Sciatic nerve (tissue), 2 donors: ENCODE measurements at places on chromosomes 5 and 9.

- DNase-seq = no peak
Measured at GRCh38 chr9:38018958-38019602, 49.9 kb downstream of the SHB start.

- DNase-seq = no peak
Measured at GRCh38 chr9:94900222-94901018, 173.9 kb downstream of the AOPEP start.

DNA sequence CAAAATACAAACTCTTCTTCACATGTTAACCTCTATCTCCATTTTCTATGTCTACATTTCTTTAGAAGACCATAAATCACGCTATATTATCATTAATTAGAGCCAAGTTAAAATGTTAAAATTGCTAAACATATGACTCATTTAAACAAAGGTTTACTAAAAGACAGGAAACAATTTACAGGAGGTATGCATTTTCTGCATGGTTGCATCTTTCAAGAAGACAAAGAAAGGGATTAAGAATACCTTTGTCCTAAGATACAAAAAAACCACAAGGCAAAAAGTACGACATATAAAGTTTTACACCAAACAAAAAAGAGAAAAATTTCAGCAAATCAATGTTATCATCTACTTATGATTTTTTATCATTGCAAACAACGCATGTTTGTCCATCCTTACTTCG is 324.4 kb downstream of the PDE4D start:
- DNase-seq = no peak

DNA sequence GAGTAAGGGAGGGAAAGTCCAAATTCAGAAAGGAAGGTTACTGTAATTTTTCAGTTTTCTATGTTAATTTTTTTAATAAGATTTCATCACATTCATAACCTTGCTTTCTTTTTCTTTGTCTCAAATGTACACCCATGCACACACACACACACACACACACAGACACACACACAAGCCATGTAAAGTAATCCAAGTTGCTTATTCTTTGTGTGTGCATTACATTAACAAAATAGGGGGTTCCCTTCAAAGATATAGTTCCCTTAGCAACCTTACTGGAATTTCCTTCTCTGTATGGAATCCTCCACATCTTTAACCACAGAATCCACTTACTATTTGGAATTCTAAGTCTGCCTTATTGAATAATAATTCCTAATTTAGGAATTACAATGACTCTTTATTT is 32.7 kb downstream of the ZNF366 start:
- DNase-seq = no peak

DNA sequence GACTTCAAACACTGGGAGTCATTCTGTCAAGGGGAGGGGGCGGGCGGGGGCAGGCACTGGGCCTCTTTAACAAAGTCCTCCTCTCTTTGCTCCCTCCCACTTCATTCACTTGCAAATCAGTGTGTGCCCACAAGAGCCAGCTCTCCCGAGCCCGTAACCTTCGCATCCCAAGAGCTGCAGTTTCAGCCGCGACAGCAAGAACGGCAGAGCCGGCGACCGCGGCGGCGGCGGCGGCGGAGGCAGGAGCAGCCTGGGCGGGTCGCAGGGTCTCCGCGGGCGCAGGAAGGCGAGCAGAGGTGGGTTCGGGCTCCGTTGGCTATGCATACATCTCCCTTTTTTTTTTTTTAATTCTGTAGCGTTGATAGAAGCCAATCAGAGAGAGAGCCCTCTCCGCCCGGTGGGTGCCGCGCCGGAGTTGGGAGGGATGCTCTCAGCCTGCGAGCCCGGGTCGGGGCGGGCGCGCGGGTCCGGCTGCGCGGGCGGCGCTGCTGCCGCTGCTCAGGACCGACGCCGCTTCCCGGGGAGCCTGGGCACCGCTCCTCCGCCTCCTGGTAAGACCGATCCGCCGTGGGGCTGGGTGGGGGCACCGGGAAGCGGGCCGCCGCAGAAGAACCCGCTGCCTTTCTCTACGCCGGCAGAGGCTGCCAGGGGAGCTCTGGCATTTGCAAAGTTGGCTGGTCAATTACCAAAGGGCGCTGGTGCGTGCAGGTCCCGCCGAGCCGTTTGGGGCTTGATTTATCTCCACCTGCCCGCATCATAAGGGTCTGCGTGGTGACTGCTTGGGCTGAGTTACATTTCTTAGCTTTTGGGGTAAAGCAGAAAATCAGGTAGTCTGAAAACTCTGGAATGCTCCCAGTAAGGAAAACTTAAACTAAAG is at the start of gene CDH6:
CDH6 (plus strand) TSS at position 96 of the 877 bp plus-strand sequence. CDS start 73,788 bp downstream, outside the sequence.
- DNase-seq = peak; percentile 66

- no peak for DNase-seq
Measured at GRCh38 chr5:168948746-168949145, 352.2 kb downstream of the SLIT3 start.

- DNase-seq = no peak
Measured at GRCh38 chr5:74378464-74378863, 262.1 kb downstream of the ENC1 start.

- no peak for DNase-seq
Measured at GRCh38 chr5:74262544-74263207, 377.9 kb downstream of the ENC1 start.

GRCh38 chr5:50564558-50564957 is 101.9 kb upstream of the PARP8 start:
- DNase-seq = no peak

- no peak for DNase-seq
Measured at GRCh38 chr5:175215906-175216305, 228.1 kb downstream of the DRD1 start.

- DNase-seq = no peak
Measured at GRCh38 chr5:72337159-72337558, 17.0 kb downstream of the PTCD2 start.

DNA sequence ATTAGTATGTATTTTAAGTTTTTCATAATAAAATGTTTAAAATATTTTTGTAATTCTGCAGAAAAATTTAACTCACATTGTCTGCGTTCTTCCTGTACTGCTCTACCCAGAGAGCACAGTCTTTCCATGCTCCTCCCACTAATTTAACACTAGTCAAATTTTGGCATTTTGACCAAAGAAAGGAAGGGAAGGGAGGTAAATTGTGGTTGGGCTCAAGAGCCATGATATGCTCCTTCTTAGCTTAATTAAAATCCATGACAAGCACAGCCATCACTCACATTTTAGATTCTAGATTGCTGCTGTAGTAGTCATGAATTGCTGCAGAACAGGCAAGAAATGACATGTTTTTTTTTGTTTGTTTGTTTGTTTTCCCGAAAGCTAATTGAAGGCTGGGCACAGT is 98.4 kb downstream of the NLN start:
- DNase-seq = no peak

DNA sequence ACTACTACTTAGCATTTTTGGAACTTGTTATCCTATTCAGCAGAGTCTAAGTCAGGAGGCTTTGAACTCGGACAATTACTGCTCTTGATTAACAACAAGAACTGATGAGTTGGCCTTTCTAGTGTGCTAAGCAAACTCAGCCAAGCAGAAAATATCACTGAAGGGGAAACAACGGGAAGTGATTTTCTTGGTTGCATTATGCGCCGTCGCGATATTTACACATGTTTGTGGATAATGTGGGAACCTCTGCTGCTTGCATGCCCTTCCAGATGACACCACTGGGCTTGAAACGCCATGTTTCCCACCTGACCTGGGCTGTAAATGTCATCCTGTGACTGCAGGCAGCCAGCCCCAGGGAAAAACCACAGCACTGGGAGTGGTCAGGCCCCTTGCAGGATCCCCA is 205.5 kb downstream of the PAX5 start:
- DNase-seq = peak; percentile 5

DNA sequence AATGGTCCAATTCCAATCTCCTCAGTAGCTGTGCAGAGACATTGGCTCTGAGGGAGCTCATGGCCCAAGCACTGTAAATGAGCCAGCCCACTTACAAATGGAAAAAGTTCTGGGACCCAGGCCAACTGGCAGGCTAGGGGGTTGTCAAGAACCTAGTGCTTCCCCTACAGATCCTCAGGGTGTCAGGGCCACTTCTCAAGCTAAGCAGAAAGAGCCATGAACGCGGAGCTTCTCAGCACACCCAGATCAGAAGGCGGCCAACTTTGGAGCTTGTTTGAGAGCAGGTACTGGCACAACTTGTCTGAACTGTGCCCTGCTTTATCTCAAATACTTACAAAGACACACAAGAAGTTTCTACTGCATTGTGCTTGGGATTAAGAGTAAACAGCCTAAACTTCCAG is 17.5 kb downstream of the TLE1 start:
- DNase-seq = peak; percentile 89

- no peak for DNase-seq
Measured at GRCh38 chr9:123952641-123953495, 22.9 kb upstream of the DENND1A start.

- no peak for DNase-seq
Measured at GRCh38 chr5:67289763-67290521, 93.3 kb upstream of the CD180 start.

- no peak for DNase-seq
Measured at GRCh38 chr5:51378448-51379330, 4.6 kb upstream of the ISL1 start.

GRCh38 chr5:87541033-87541432 is 128.3 kb upstream of the CCNH start:
- DNase-seq = peak; percentile 82

- DNase-seq = no peak
Measured at GRCh38 chr5:141506381-141507155, 17.7 kb downstream of the PCDHGC5 start.

GRCh38 chr5:35794684-35795375 is 61.9 kb upstream of the IL7R start:
- no peak for DNase-seq

DNA sequence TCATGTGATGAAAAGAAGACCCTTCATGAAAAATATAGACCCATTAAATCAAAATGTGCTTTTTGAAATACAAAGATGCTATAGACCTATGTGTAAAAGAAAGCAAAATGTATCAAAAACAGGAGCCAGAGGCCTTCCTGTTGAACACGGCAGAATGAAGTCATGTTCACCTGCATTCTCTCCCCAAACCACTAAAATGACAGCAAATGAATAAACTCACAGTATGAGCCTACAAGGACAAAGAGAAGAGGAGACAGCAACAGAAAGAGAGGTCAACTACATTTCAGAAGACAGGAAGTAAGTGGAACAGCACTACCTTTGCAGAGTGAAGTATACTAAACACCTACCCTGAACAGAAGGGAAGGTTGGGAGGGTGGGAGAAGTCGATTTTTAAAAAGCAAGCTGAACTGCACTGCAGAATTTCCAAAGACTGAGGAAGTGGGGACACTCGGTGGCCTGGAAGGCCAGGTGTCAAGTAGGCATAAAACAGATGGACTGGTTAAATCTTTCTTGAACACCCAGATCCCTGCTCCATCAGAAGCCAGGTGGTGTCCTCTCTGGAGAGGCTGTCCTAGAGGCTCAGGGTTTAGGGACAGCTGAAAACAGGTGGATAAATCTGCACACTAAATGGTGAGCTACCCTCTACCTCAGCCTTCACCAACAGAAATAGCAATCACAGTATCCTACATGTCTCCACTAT is 48.9 kb downstream of the MED27 start:
- no peak for DNase-seq

- DNase-seq = no peak
Measured at GRCh38 chr9:133683586-133684120, 47.5 kb downstream of the DBH start.

GRCh38 chr9:129617167-129617566 is 3.7 kb downstream of the C9orf50 start:
- DNase-seq = no peak

GRCh38 chr5:151555760-151556576 is 35.2 kb downstream of the FAT2 start:
- no peak for DNase-seq

DNA sequence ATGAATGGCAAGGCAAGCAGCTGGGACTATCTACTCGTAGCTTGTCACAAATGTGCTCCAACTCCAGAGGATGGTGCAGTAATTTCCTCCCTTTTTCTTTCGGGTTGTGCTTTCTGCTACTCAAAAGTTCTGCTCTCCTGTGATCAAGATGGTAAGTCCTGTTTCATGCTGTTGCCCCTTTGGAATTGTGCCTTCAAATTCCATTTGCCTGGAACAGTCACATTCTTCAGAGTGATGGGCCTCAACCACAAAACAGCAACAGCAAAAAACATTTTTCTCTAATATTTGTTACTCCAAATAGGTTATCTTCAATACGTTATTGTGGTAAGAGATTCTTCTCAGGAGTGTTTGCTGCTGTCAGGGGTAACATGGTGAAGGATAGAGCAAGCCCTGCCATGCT is 209.3 kb downstream of the PALM2AKAP2 start:
- no peak for DNase-seq

- no peak for DNase-seq
Measured at GRCh38 chr9:33372900-33373299, 29.5 kb downstream of the AQP7 start.

DNA sequence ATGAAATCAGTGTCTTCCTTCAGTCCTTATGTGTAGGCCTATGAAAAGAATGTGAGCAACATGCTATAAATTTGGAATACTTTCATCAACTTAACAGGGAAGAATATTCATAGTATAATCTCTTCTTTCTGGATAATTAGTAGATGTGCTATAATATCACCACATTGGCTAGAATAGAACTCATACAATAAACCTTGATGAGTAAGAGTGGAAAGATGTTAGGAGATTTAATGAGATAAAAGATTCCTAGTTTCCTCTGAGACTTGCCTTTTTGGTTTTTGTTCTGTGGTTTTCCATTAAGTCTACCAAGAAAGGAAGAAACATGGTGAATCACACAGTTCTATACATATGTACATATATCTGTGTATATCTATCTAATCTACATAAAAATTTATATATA is 301.8 kb upstream of the PRR16 start:
- DNase-seq = no peak

DNA sequence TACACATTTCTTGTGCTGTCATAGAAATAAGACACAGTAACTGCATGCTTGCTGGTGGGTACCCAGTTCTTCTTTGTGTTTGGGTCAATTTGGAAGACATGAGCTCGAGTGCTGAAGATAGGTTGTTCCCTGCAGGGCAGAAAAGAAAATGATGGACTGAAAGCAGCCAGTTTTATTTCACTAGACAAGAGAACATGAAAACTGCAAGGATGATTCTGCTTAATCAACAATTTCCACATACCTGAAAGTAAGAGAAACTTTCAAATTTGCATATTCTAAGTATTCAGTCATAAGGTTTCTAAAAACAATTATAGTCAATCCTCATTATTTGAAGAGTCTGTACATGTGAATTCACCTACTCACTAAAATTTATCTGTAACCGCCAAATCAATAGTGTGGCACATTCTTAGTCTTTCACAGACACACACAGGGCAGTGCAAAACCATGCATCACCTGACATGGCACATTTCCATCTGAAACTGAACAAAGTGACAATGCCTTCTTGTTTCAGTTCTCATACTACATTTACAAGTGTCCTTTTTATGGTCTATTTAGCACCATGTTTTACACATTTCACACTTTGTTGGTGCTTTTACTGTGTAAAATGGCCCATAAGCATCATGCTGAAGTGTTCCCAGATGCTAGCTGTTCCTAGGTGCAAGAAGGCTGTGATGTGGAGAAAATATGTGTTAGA is 56.9 kb downstream of the HOMER1 start:
- DNase-seq = no peak

- no peak for DNase-seq
Measured at GRCh38 chr5:139381837-139382761, 998 bp downstream of the SLC23A1 start.
